ENCODE measurements at places on chromosomes 3 and 15.

- no peak for DNase-seq
These were observed 55.0 kb upstream of the RPL32 start for GRCh38 chr3:12896063-12896985.

- no peak for DNase-seq
These were observed 53.6 kb downstream of the LMCD1 start for GRCh38 chr3:8555113-8555661.

GRCh38 chr3:32557640-32558352 lies 12.9 kb downstream of the DYNC1LI1 start:
- no peak for DNase-seq

DNA sequence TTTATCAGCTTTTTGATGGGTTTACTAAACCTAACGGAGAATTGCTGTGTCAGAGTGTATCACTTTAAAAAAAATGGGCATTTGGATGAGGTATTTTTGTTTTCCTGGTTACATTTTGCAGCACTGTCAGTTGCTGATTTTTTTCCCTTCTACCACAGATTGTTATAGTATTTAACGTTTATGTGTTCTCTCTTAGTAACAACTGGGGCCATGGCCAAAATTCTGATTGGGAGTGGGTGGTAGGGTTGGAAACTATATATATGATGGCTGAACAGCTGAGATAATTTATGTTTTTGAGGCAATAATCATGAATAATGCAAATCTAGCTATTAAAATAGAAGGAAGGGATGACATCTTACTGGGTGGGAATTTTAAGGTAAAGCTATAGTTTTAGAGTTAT lies 229.4 kb upstream of the SUCLG2 start:
- no peak for DNase-seq

DNA sequence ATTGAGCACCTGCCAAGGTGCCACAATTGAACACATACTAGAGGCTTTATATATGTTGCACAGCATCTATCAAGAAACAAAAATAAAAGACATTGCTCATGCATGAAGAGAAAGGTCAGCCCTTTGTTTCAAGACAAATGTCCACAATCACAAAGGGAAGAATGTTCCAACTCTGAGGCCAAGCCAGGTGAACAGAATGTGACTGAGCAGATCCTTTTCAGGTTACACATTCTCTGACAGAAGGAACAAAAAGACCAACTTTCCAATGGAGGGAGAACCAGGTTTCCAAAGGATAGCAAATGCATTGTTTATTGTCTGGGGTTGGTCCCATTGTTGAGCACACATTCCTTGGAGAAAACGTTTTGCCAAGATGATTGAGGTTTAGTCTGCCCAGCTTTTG lies 50.2 kb upstream of the FAM174B start:
- no peak for DNase-seq

- DNase-seq: no peak
These were observed 281.0 kb upstream of the NR2E3 start for GRCh38 chr15:71529361-71529760.

- peak; percentile 53 for DNase-seq
These were observed 116.9 kb downstream of the TP63 start for GRCh38 chr3:189748046-189748445.

GRCh38 chr15:95843241-95843910 lies 487.1 kb upstream of the NR2F2 start:
- peak; percentile 19 for DNase-seq

DNA sequence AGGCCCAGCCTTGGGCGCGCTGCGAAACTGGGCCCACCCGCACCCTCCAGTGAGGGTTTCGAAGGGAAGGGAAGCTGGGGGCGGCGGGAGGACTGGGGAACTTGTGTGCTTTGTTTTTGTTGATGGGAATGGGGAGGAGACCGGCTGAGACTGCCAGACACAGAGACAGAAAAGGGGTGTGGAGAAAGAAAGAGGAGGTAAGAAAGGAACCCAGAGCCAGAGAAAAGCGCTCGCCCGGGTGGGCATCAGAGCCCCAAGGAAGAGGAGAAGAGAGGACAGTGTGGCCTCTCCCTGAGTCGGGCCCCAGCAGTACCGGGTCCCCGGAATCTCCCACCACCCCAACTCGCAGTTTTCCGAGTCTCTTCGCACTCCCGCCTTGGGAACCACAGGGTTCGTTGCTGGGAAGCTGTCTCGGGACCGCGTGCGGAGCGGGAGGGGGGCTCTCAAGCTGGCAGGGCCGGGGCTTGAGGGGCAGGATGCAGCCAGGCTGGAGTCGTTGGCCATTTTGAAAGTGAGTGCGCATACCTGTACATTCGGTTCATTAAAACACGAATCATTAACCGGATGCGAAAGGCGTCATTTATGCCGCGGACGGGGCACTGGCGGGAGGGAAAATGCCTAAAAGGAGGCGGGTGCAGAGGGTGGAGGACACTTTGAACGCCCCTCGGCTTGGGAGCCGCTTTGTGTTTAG lies 3.1 kb downstream of the SKOR1 start:
- no peak for DNase-seq

DNA sequence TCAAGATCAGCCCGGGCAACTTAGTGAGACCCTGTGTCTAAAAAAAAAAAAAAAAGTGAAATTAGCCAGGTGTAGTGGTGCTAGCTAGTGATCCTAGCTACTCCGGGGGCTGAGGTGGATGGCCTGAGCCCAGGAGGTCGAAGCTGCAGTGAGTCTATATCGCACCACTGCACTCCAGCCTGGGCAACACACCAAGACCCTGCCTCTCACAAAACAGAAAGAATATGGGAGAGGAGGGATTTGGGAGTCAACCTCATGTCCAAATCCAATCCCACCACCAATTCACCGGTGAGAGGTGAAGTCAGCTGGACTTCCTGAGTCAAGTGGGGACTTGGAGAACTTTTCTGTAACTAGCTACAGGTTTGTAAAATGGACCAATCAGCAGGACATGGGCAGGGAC lies 80.5 kb upstream of the MFGE8 start:
- no peak for DNase-seq

DNA sequence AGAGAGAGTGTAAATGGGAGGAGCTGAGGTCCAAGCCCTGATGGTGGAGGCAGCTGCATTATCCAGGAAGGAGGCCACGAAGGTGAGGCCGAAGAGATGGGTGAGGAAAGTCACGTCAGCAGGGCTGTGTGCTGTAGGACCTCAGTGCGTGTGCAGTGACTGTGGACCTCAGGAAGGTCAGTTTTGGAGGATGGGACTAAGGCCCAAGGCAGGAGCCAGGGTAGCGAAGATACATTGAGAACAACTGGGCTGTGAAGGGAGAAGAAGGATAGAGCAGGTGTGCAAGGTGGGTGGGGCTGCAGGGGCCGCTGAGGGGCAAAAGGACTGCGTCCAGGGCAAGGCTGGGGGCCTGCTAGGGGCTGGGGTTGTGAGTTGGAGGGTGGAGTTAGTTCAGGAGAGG lies 4.9 kb downstream of the KLHL40 start:
- no peak for DNase-seq

- DNase-seq: no peak
These were observed 223.2 kb downstream of the MBNL1 start for GRCh38 chr3:152491922-152492321.

- no peak for DNase-seq
These were observed 9.3 kb upstream of the TARS3 start for GRCh38 chr15:101733545-101733944.

GRCh38 chr3:63056932-63057331 lies 181.7 kb upstream of the CADPS start:
- DNase-seq: no peak

- DNase-seq: no peak
These were observed 73.5 kb downstream of the ATP10A start for GRCh38 chr15:25789616-25789999.

GRCh38 chr3:21390856-21391255 lies 360.2 kb downstream of the ZNF385D start:
- no peak for DNase-seq

GRCh38 chr15:67826717-67827561 lies 1.6 kb downstream of the SKOR1 start:
- DNase-seq: no peak

DNA sequence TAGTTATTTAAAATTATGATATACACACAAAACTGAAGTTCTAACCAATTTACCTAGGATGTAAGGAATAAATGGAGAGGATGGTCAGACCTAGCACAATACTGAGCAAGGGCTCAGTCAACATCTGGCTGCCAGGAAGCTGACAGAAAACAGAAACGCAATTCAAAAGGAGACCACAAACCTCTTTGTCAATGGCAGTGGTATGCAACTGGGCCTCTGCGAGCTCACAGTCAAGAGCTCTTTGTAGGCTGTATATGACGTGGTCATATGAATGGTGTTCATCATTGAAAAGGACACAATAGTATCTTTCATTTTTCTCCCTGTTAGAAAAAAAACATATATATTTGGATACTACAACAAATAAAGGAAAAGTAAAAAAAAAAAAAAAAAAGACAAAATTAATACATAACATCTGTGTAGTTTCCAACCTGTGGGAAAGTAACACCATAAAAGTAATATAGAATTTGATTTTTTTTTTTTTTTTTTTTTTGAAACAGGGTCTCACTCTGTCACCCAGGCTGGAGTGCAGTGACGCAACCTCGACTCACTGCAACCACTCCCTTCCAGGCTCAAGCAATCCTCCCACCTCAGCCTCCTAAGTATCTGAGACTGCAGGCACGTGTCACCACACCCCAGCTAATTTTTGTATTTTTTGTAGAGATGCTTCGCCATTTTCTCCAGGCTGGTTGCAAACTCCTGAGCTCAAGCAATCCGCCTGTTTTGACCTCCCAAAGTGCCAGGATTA lies 37.9 kb downstream of the UBR1 start:
- no peak for DNase-seq

DNA sequence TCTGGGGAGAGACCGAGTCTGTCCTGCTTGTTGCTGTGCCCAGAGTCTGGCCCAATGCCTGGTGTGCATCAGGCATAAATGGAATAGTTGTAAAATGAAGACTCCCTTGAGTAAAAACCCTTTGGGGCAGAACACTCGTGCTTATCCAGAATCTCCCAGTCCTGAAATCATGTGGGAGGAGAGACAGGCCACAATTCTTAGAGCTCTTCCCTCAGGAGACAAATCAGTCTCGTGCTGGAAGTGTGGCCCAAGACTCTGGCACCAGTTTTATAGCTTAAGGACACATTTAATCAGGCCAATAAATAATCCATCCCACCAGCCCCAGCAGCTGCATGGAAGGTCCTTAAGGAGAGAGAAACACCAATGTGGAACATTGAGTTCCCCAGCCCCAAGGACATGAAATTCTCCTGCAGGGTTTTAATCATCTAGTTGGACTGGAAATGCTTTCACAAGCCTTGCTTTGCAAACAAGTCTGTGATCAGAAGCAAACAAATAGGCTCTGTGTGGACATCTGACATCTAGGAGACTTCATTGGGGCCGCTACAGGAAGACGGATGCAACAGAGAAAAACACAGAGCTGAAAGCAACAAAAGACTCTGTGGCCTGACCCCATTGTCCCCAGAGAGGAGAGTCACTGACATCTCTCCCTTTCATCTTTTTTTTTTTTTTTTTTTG lies 70.4 kb downstream of the LSM3 start:
- DNase-seq: no peak

DNA sequence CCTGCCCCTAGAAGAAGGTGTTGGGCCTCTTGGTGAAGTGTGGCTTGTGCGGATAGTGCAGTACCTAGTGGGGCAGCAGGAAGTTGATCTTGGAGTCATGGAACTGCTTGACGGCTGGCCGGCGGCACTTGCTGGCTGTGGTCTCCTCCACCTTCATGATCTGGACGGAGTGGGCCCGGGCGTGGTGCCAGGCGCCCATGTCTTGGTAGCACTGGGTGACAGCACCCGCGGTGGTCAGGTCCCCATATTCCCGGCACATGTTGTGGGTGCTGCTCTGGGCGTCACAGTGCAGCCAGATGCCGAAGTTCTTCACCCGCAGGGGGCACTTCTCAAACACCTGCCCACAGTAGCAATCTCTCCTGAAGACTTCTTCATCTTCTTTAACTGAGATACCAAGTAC lies 30.7 kb downstream of the EXOG start:
- no peak for DNase-seq

DNA sequence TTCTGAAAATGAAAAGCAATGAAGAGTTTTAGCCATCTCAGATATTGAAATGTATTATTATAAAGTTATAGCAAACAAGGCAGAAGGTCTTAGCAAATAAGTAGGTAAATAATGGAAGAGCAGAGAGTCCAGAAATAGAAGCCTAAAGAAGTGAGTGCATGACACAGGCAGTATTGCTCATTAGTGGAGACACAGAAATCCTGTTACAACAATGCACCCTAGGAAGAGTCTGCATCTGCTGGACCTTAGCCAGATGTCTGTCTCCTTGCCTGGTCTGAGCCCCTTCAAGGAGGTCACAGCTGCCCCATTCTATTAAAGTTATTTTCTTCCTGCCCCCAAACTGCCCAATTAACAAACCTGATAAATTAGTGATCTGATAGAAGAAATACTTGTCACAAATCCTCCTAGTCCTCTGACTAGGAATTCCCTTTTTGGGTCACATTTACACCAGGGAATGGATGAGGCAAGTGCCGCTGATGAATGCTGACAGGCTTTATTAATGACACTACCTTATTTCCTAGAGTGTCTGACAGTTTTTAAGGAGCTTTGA lies 51.9 kb downstream of the HOMER2 start:
- DNase-seq: no peak

GRCh38 chr3:149909923-149910322 lies 60.8 kb downstream of the PFN2 start:
- DNase-seq: no peak

DNA sequence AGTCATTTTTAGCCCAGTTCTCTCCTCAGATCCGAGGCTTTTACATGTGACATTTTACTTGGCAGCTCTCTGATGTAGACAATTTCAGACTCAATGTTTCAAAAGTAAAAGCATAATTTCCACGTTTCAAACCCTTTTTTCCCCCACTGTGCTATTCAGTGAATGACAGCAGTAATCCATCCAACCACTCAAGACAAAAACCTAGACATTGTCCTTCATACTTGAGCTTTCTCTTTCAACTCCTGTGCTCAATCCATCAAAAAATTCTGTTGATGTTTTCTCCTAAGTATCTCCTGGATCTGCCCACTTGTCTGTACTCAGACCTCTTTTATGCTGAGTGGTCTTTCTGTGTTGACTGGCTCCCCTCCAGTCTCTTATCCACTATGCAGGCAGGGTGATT lies 214.7 kb downstream of the CHL1 start:
- DNase-seq: no peak

DNA sequence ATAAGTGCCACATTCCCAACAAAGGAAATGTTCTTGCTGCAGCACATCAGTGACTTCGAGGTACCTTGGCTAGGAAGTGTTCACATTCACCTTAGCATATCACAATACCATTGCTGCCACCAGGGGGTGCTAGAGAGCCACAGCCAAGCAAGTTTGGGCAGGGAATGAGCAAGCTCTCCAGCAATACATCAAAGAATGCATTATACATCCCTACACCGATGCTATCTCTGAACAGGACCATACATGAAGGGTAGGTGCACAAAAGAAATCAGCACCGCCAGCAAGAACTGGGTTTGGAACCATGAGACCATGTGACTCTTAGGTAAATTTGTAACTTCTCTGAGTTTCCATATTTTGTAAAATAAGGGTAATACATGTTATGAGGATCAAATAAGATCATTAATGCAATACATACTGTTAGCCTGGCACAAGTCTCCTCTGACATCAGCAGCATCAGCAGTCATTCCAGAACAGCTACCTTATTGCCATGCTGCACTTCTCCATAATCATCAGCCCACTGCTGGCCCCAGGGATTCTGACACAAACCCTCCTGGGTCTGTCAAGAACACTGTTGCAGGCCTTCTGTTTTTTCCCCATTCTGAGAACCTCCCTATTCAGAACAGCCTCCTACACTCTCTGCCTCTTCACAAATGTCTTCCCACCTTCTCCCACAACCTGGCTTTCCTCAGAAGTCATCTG lies 37.5 kb downstream of the RYK start:
- DNase-seq: peak; percentile 85

Measured in OCI-M1 (cell line).